Mesangial cell (primary cell): ENCODE measurements at places on chromosomes 5 and 9. TPM values are rescaled to one million over a fixed set of nuclear protein-coding genes. Genes with fewer than 3 reads are reported as not detected.

OR1K1 gene
- not detected in 2 replicates for total RNA-seq

LCN15 gene
- total RNA-seq = not detected in 2 replicates

FSD1L gene
- 1.6 and 2.0 TPM in 2 replicates for total RNA-seq

PIP5K1B gene
- total RNA-seq = 0.13 and 0.33 TPM in 2 replicates

CDH9 gene
- 0.25 TPM in 1 of 2 replicates, not detected in the other for total RNA-seq

PDZD2 gene
- total RNA-seq = 1.3 and 3.8 TPM in 2 replicates

BRIX1 gene
- 9.4 and 20.9 TPM in 2 replicates for total RNA-seq

ELAVL2 gene
- total RNA-seq = 0.25 TPM in 1 of 2 replicates, not detected in the other

INSYN2B gene
- 0.76 and 6.2 TPM in 2 replicates for total RNA-seq

CDHR2 gene
- not detected in 2 replicates for total RNA-seq

WDR38 gene
- total RNA-seq = 0.13 TPM in 1 of 2 replicates, not detected in the other

BARHL1 gene
- not detected in 2 replicates for total RNA-seq

SPINK6 gene
- total RNA-seq = not detected in 2 replicates

TAF11L11 gene
- not detected in 2 replicates for total RNA-seq

SLC34A3 gene
- total RNA-seq = not detected in 2 replicates

SLCO4C1 gene
- 0.81 and 7.9 TPM in 2 replicates for total RNA-seq

NDOR1 gene
- total RNA-seq = 15.2 and 24.0 TPM in 2 replicates

MROH2B gene
- total RNA-seq = not detected in 2 replicates

KIAA1191 gene
- 102 and 117 TPM in 2 replicates for total RNA-seq

PFN3 gene
- total RNA-seq = not detected in 2 replicates

SIT1 gene
- not detected in 2 replicates for total RNA-seq

HSD17B3 gene
- 0.25 TPM in 1 of 2 replicates, not detected in the other for total RNA-seq

PALM2AKAP2 gene
- 4.9 and 6.4 TPM in 2 replicates for total RNA-seq

DHX29 gene
- 11.3 and 14.7 TPM in 2 replicates for total RNA-seq

GGTA1 gene
- total RNA-seq = not detected in 2 replicates

PCDHGB5 gene
- total RNA-seq = 10.6 and 15.8 TPM in 2 replicates

COL23A1 gene
- total RNA-seq = not detected in 2 replicates

INSL4 gene
- total RNA-seq = not detected in 2 replicates

SPAAR gene
- 0.16 TPM in 1 of 2 replicates, not detected in the other for total RNA-seq

INPP5E gene
- 13.6 and 14.3 TPM in 2 replicates for total RNA-seq

F12 gene
- total RNA-seq = 3.7 and 5.1 TPM in 2 replicates

RNF208 gene
- total RNA-seq = 1.6 and 5.3 TPM in 2 replicates
